ENCODE measurements at places on chromosomes 5 and 9.

- no peak for DNase-seq
Measured at GRCh38 chr5:33936004-33936380, 194 bp upstream of the RXFP3 start.

- DNase-seq = no peak
Measured at GRCh38 chr9:110923601-110924000, 114.7 kb downstream of the LPAR1 start.

GRCh38 chr5:179599100-179599499, 24.4 kb downstream of the HNRNPH1 start:
- no peak for DNase-seq

DNA sequence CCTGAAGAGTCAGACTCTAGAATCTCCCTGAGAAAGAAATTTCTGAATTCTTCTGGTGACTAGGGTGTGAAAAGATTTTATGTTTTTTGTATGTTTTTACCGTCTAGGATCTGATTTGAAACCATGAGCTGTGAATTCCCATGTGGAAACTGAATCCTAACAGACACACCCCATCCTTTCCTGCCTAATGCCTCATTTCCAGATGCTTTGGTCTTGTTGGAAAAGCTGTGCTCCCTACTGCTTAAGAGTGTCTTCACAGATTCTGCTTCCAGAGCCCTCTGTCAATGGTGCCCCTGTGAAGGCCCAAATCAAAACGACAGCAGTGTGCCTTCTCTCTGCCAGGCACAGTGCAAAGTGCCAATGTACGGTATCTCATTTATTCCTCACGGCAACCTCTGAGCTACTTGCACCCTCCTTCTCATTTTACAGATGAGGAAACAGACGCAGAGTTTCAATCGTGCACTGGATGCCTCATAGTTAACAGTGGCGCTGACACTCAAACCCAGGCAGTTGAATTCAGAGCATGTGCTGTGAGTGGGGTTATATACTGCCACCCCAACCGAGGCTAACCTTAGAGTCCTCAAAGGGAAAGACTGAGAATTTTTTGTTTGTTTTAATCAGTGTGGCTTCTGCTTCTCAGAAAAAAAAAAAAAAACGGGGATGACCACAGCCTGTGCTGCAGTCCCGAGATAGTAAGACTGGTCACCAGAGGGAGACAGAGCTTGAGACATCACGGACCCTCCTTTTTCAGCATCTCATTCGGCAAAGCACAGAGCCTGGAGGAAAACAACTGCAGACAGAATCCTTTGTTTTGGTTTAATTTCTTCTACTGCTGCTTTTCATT, 188.4 kb downstream of the SNCAIP start:
- DNase-seq = peak; percentile 37

DNA sequence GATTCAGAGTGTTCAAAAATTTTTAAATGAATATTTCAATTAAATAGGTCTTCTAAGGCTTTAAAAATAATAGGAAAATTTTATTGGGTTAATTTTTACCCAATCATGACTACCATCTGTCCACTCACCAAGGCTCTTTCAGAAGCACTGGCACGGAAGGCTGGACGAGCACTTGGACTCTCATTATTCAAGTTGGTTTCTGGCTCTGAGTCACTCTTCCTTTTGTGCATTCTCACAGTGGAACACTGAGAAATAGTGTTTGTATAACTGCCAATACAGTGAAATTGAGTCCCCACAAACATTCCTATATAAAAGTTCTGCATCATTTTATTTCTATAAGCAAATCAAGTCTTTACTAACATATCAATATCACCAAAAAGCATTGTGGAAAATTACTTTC, 1149.0 kb downstream of the EFNA5 start:
- DNase-seq = no peak

- DNase-seq = peak; percentile 12
Measured at GRCh38 chr5:135203593-135204036, 169.6 kb upstream of the PITX1 start.

GRCh38 chr9:21684231-21684630, 118.2 kb upstream of the MTAP start:
- no peak for DNase-seq

DNA sequence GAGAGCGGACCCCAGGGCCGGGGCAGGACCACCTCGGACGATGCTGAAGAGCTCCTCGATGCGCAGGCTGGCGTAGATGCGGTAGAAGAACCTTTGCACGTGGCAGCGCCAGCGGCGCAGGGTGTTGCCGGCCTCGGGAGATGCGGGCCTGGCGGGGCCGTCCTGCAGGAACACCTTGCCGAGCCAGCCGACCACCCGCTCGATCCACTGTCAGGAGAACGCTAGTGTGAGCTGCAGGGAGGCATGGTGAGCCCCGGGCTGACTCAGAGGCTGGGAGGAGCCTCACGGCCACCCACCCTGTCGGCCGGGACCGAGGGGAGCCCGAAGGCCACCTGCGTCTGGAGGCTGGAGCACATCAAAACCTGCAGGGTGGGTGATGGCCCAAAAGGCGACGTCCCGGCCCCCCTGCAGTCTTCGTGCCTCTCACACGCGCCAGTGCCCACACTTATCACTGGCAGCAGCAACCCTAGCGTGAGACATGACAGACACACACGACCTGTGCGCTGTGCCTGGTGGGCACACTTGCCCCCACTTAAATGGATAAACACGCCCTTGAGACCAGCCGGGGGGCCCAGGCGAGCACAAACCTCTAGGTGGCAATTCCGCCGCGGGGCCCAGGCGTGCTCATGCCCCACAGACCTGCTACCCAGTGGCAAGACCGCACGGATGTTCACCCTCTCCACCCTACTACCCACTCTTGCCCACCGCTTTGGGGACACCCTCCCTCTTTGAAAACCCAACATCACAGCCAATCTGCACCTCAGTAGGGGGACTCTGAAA, 3.3 kb downstream of the ANAPC2 start:
- no peak for DNase-seq

DNA sequence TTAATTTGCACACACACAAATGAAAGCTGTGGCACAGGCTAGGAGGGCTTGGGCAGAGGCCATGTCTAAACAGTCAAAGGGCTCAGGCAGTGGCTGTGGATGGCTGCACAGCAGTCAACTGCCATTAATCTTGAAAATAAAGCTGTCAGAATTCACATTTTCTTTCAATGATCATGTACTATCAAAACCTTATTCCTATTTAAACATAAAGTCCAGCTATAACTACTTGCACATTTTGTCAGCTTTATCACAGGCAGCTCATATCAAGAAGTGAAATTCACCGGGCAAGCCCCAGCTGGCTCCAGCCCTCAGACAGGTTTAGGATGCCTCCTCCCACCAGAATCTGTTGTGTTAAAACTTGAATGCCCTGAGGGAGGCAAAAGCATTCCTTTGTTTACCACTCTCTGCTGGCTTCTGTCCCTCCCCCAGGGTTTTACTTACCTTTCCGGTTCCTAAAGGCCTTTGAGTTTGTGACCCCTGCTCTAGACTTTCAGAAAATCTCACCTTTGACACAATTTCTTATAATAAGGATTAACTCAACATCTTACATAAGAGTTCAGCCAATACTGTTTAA, 54.9 kb upstream of the GRAMD2B start:
- DNase-seq = peak; percentile 26

Measured in NCI-H146 (cell line).